ENCODE measurements at places on chromosomes 2 and 18.

DNA sequence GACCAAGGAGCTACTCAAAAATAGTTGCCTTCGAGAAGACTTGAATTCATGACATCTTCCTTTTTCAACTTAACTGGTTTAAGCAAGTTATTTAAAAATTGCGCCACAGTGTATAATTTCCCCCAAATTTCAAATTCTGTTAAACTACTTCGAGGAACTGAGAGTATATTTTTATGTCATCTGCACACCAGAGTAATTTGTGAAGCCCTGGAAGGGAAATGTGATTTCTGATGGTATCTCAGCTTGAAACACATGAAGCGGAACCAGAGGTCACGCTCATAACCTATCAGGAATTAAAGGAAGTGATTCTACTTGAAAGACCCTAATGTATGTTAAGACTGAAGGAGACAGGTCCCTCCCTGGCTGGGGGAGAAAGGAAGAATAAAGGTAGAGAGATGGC lies 33.9 kb upstream of the DARS1 start:
- no peak for DNase-seq

GRCh38 chr2:111121028-111121827 lies 514 bp downstream of the BCL2L11 start:
- DNase-seq = peak; percentile 74

DNA sequence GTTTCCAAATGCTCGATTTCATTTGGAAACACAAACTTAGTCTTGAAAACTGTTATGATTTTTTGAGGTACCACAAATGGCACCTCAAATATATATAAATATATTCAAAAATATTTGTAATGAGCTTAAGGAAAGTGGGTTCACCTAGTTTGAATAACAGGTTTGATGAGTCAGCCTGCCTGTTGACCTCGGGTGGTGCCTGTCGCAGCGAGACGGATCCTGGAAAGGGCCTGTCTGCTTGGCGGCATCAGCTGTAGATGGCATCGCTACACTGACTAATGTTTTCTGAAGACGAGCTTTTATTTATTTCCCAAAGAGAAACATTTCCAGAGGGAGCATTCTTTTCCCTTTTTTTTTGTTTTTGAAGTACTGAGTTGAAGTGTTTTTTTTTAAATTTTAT lies 6.9 kb downstream of the ALLC start:
- DNase-seq = no peak

DNA sequence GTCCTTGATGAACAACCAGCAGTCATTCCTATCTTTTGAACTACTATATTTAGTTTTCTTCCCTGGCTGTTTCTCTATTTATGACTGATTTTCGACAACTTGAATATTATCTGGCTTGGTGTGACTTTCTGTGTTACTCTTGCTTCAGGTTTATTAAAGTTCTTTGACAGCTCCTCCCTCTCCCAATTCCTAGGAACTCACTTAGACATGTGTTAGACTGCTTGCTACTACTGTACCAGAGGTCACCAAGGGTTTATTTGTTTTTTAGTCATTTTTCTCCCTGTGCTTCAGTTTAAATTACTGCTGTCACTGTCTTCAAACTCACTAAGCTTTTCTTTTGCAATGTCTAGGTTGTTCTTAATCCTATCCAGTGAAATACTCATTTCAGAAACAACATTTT lies 90.5 kb downstream of the TMEM131 start:
- no peak for DNase-seq

DNA sequence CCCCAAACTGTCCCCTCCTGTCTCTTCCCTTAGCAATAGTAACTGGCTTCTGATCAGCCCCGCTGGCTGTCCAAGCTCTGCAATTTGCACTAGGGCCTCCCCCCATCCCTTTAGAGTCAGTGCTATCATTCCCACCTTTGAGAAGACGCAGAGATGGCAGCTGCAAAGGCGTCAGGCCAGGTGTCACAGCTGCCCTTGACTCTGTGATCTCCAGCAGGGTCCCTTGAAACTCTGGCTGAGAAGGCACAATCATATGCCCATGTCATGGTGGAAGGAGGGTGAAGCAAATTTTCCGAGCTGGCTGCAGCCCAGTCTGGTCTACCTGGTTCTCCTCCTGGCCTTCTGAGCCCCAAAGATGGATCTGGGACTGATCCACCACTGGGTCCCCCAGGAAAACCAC lies 49.2 kb upstream of the TEX51 start:
- DNase-seq = no peak

DNA sequence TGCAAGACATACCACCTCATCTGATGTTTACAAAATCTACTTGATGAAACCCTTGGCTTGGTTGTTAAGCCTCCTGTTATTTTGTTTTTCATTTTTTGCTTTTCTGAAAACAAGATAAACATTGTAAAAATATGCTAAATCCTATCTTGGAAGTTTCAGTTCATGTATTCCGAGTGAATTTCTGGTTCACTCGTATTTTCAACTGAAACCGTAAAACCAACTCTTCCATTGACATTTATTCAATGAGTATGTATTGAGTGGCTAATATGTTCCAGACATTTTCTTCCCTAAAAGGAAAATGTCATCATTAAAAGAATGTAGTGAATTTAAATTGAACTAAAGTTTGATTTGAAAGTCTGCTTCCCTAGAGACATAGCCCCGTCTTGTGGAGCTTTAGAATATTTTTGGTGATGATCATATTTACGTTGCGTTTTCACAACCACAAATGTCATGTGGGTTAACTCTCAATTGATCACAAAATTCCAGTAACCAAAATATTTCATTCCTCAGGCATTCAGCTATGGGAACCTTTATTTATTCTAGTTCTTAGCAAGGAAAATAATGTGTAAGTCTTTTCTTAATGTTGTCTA lies 204.2 kb downstream of the MBD2 start:
- DNase-seq = no peak

DNA sequence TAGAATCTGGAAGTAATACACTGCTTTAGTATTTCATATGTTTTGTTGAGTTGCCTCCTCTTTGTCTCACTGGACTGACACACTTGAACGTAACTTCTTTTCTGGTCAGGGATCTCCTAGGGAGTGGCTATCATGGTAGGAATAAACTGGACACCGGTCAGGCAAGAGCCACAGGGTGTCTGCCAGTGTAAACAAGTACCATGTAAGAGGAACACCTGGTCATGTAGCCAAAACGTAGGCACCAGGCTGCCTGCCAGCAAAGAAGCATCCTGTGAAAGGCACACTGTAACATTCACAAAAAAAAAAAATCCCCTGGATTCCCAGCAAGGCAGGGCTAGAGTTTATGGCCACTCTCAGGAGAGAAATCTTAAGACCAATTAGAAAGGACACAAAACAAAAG lies 372.8 kb upstream of the RND3 start:
- DNase-seq = no peak

DNA sequence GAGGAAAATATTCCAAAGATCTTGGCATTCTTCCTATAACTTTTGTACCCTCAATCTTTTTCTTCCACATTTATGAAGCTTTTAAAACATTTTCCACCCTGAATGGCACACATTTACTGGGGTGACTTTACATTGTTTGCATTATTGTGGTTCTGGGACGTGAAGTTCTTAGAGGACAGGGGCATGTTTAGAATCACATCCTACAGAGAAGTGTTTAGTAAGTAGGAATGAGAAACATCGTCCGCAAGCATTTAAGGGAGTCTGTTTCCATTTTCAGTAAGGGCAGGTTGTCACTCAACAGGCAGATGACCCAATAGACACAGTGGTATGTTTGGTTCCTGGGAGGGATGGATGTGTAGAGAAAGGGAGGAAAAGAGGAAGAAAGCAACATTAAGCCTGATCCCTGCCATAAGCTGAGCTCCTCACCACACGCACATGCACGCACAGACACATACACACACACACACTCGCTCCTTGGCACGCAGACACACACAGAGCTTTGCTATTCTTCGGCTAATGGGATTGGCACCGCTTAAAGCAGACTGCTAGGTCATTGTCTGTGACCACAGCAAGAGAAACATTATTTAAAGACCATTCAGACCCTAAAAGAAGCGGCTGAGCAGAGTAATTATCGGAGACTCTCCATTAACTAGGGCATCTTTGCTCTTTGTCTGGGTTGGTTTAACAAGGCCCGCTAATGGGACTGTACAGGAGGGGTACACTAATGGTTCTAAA lies 14.2 kb upstream of the PLEKHM3 start:
- no peak for DNase-seq

DNA sequence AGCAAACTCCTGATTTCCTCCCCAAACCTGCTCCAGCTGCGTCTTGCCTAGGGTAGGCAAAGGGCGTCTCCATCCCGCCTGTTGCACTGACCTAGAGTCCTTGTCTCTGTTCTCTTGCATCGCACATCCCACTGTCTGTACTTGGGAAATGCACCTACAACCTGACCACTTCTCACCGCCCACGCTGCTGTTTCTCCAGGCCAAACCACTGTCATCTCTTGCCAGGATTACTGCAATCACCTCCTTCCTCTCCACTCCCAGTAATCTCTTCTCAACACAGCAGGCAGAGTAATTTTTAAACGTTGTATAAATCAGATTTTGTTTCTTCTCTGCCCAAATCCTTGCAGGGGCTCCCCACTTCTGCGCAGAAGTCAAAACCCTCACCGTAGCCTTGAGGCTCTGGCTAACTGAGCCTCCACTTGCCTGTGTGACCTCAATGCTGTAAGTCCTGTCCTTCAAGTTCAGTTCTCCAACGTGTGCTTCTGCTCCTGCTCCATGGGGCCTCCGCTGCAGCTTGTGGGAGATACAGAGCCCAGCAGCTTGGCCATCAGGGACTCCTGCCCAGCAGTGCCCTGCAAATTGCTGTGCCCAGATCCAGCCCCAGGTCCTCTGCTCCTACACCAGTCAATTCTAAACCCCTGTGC lies 27.7 kb upstream of the SEMA4C start:
- no peak for DNase-seq

- no peak for DNase-seq
Measured at GRCh38 chr2:11342551-11343367, 1.7 kb downstream of the ROCK2 start.

GRCh38 chr18:64752707-64753106 lies 603.8 kb upstream of the LINC00305 start:
- DNase-seq = no peak

GRCh38 chr2:162000431-162000830 lies 73.6 kb downstream of the DPP4 start:
- DNase-seq = no peak

GRCh38 chr2:162989507-162989906 lies 150.9 kb upstream of the KCNH7 start:
- DNase-seq = no peak

DNA sequence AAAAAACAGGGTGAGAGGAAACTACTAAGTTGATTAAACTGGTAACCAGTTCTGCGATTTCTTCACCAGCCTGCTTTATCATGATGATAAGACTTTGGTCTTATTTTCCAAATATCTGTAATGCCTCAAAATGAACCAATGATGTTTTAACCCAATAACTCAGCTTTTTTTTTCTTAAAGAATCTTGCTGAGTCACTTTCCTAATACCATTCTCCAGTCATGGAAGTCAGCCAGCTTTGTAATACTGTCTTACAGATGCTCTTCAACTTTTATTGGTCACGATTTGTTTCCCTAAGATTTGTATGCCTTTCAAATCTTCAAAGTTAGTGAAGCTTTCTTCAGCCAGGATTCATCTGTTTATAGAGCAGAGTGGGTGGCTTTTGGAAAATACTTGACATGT lies 47.7 kb upstream of the SMIM21 start:
- no peak for DNase-seq

DNA sequence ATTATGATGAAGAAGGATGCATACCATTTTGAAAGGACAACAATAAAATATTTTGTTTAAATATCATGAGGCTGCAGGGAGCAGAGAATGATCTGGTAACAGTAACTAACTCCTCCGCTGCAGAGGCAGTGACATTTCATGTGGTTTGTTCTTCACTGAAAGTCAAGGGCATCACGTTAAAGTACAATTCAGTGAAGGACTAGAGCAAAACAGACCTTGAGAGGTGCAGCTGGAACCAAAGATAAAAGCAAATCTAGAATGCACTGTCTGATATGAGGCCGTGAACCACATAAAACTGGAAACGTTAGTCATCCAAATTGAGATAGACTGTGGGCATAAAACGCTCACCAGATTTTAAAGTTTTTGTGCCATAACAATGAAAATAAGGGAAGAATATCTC lies 522.9 kb upstream of the TNP1 start:
- no peak for DNase-seq

DNA sequence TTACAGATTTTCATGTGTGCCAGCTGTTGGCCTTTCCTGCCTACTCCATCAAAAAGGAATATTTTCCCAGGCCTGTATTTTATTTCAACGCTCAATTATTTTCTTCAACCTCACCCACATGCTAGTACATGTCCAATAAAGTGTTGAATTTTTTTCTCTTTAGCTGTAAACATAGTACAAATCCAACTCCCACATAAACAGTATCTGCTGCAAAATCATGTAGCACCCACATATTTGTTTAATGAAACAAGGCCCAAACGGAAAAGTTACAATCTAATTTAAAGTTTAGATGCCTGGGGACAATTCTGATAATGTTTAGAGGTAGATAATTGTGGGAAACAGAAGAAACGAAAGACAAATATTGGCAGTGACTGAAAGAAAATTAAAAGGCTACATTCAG lies 275.4 kb upstream of the ACVR2A start:
- DNase-seq = no peak

GRCh38 chr18:74149878-74150277 lies 1.6 kb downstream of the TIMM21 start:
- DNase-seq = no peak

DNA sequence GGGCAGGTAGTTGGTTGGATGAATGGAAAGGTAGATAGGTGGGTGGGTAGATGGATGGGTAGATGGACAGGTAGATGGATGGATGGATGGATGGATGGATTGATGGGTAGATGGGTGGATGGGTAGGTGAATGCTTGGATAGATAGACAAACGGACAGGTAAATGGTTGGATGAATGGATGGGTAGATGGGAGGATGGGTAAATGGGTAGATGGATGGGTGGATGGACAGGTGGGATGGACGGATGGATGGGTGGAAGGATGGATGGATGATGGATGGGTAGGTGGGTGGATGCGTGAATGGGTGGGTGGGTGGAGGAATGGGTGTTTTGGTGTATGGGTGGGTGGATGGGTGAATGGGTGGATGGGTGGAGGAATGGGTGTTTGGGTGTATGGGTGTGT lies 50.1 kb upstream of the ASAP2 start:
- no peak for DNase-seq

DNA sequence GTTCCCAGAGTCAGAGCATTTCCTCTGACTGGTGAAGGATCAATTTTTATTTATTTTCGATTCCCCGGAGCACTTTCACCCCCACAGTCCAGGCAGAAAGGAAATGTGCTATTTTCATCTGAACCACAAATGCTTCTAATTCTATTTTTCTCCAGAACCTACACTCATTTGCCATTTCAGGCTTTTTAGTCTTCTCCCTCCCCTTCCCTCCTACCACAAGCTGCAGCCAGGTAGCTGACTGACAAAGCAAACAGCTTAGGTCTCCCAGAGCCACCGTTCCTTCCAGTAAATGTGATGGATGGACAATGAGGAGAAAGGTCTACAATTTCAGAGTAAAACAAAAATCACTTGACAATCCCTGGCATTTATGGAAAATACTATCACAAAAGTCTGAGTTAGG lies 76.9 kb downstream of the KLF7 start:
- DNase-seq = no peak

- no peak for DNase-seq
Measured at GRCh38 chr2:200677721-200678532, 92.1 kb downstream of the AOX1 start.

GRCh38 chr2:202486351-202486750 lies 110.2 kb downstream of the BMPR2 start:
- DNase-seq = no peak
